ENCODE measurements at places on chromosomes 1 and 21.

GRCh38 chr1:184975208-184975870 lies 1.0 kb upstream of the NIBAN1 start:
- peak; percentile 21 for DNase-seq

- no peak for DNase-seq
These were observed 8.1 kb upstream of the PMVK start for GRCh38 chr1:154944401-154945159.

- DNase-seq = no peak
These were observed 221.2 kb downstream of the CACNA1E start for GRCh38 chr1:181704546-181704945.

DNA sequence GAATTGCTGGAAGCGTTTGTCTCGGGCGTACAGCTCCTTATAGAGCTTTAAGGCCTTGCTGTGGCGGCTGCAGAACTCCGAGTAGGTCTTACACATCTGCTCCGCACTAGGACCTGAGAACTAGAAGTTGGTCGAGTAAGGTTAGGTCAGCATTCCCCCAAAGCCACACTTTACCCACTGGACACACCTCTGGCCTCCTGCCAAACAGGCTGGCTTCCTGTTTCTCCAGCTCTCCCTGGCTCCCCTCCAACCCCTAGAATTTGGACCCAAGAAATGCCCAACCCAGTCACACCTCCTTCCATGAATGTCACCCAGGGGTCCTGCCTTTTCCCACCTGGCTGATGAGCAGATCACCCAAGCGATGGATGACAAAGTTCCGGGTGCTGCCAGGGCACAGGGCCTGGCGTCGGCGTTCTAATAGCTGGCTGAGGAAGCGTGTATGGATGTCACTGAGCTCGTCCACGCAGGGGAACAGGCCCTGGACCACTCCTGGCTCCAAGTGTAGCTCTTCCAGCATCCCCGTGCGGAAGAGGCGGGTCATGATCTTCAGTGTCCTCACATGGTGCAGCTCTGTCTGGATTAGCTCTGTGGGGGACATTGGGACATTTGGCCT lies 15.6 kb downstream of the ARHGEF2 start:
- DNase-seq = no peak

- DNase-seq = no peak
These were observed at the start of gene GJB3 for GRCh38 chr1:34781071-34781843. Gene GJB3, plus strand, starts transcription at chr1:34781214. Its CDS starts 3,549 bp downstream, at chr1:34784763.

DNA sequence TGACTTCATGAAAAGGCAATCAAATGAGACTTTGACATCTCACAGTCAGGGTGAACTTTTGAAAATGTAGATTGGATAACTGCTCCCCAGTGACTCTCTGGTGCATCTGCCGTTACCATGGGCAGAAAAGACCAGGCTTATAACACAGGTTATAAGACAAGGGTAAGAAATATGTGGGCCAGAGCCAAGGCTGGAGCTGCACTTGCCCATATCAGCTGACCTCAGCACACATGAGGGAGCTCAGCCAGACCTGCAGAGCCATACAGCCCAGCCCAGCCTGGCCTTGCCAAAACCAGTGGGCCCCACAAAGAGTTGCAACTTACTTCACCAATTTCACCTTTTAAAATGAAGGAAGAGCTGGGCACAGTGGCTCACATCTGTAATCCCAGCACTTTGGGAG lies 11.7 kb upstream of the RGS2 start:
- DNase-seq = no peak

GRCh38 chr1:87588495-87588894 lies 259.8 kb downstream of the LMO4 start:
- no peak for DNase-seq
